ENCODE measurements at places on chromosomes 7 and 10.
A peak's percentile ranks its signal among the peaks of the same experiment; 100 is the strongest.

DNA sequence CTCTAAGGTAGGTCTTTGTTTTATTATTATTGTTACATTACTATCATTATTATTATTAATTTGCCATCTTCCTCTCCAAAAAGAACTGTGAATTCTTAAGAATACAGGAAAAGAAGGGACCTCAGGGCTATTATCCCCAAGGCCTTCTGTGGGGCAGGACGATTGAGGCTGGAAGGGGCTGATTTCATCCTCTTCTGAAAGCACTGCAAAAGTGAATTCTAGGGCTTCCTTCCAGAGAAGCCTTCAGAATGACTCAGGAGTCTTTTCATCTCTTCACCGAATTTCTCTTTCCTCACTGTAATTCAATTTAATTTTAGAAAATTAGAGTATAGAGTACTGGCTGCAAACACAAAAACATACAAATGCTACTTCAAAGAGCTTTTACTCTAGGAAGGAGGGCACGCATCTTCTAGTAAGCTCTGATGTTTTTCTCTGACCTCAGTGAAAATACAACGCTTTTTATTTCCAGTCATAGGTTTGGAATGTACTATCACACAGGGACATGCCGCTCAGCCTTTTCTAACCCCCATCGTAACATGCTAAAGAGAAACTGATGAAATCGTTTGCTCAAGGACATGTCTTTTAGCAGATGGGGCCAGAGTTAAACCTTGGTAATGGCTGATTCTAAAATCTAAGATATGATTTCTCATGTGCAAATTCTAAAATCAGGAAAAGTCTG is 280.2 kb upstream of the PITRM1 start:
- DNase-seq: no peak

DNA sequence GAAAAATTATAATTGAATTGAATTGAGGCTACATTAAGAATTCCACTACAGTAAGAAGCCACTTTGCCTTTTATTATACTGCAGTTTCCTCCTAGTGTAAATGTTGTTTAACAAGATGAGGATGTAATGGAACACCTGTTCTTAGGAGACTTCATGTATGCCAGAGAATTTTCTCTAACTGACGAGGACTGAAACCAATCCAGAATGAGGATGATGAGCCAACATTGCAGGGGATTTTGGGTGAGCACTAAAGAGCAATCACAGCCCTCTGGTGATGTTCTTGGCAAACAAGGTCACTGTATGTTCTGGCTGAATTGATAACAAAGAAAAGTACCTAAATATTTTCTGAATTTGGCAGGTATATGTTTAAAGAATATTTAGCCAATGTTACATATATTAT is 60.9 kb downstream of the RELN start:
- no peak for DNase-seq

- DNase-seq: no peak
Measured at GRCh38 chr10:119784340-119785067, 58.7 kb downstream of the INPP5F start.

DNA sequence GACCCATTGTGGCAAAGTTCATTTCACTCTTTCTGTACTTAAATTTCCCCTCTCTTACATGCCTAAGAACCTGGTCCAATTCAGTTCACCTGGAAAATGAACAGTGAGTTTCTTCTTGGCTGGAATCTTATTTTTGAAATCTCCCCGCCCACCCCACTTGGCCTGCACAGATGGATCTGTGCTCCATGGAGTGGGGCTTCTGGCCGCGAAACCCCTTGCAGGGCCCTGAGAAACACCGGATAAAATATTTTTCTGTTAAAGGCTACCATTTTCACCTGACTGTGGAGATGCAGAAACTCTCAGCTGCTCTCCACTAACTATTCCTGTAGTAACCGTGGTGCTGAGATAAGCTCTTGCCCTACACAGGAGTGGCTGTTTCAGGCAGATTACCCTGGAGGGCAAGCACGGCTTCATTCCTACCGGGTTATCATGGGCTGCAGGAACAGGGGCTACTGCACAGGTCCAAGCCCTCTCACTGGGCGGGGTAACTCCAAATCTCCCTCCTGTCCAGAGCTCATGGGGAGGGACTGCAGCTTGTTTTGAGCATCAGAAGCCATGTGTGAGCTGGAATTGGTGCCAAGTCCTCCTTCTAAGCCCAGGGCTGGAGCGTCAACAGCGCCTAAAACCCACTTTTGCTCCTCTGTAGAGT is 118.9 kb downstream of the PRPF18 start:
- DNase-seq: no peak

DNA sequence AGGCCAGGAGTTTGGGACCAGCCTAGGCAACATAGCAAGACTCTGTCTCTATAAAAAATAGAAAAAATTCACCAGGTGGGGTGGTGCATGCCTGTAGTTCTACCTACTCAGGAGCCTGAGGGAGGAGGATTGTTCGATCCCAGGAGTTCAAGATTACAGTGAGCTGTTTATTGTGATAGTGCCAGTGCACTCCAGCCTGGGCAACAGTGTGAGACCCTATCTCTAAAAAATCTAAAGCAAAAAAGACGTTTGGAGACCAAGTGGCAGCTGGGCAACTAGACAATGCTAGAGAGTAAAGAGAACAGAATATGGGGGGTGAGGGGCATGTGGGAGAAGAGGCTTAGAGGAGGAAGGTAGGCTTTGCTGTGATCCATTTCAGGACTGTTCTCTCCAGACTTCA is 1.4 kb downstream of the PDSS1 start:
- no peak for DNase-seq

DNA sequence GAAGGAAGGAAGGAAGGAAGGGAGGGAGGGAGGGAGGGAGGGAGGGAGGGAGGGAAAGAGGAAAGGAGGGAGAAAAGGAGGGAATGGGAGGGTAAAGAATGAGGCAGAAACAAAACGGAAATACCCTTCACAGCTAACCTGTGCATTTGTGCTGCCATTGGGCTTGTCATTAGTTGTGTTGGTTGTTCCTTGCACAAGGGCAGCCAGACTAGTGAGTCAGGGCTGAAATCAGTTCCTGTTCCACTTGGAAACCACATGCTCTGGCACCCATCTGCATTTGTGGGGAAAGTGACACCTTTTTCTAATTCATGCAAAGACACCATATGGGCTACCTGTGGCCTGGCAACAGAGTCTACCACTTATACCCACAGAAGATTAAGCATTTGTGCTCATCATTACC is 1004.0 kb upstream of the C7orf33 start:
- DNase-seq: peak; percentile 7

GRCh38 chr10:100693821-100694220 is 51.6 kb upstream of the PAX2 start:
- no peak for DNase-seq

GRCh38 chr7:76397409-76398183 is 11.9 kb downstream of the SSC4D start:
- no peak for DNase-seq

DNA sequence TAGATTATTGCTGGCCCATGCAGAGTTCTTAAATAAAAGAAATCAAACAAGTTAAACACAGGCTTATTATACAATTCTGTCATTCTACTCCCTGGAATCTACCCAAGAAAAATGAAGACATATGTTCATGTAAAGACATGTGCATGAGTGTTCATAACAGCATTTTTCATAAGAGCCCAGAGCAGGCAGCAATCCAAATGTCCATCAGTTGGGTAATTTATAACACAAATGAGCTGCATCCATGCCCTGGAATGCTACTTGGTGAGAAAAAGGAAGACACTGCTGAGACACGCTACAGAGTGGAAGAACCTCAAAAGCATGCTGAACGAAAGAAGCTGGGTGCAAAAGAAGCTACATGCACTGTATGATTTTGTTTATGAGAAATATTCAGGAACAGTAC is 342.6 kb downstream of the TCERG1L start:
- DNase-seq: no peak

DNA sequence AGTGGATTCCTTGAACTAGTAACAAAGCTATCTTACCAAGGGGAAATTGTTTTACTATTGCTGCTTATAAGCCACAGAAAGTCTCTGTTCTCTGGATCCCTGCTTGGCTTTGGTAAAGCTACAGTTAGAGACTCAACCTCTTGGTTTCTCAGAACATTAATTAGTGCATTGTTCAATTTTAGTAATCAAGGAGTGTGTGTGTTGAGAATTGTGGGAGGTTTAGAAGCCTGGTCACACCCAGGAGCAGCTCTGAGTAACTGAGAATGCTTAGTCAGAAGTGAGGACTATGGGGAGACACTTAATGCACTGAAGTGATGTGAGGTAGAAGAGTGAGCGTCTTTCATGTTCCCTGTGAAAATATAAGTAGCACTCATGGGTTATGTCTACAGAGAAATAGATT is 8.2 kb upstream of the ACTA2 start:
- no peak for DNase-seq

GRCh38 chr10:90317172-90317571 is 540.7 kb downstream of the HTR7 start:
- no peak for DNase-seq

DNA sequence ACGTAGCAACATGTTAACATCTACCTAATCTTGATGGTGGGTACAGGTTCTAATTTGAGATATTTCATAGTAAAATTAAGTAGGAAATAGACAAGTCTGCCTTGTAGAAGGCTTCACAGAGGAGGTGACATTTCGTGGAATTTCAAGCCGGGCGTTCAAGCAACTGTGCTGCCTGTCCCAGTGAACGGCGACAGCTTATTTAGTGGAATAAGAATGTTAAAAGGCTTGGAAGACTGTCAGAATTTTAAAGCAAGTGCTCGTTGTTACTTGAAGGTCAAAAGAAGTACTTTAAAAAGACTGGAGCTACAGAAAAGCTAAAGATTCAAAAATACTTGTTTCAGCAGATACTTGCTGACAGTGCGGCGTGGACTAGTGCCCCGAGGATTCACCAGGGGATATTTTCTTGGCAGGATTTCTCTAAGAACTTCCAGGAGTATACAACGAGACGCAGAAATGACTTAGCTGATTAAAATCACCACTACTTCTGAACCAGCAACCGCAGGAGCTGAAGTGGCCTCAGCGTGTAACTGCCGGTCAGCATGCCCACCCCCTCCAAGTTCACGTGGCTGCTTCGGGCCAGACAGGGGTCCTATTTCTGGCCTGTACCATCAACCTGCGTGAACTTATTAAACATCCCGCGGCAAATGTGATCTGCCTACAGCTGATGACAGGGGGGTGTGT is 46.5 kb downstream of the CTBP2 start:
- DNase-seq: no peak

GRCh38 chr10:133349160-133349568 is 2.0 kb downstream of the PRAP1 start:
- DNase-seq: no peak

DNA sequence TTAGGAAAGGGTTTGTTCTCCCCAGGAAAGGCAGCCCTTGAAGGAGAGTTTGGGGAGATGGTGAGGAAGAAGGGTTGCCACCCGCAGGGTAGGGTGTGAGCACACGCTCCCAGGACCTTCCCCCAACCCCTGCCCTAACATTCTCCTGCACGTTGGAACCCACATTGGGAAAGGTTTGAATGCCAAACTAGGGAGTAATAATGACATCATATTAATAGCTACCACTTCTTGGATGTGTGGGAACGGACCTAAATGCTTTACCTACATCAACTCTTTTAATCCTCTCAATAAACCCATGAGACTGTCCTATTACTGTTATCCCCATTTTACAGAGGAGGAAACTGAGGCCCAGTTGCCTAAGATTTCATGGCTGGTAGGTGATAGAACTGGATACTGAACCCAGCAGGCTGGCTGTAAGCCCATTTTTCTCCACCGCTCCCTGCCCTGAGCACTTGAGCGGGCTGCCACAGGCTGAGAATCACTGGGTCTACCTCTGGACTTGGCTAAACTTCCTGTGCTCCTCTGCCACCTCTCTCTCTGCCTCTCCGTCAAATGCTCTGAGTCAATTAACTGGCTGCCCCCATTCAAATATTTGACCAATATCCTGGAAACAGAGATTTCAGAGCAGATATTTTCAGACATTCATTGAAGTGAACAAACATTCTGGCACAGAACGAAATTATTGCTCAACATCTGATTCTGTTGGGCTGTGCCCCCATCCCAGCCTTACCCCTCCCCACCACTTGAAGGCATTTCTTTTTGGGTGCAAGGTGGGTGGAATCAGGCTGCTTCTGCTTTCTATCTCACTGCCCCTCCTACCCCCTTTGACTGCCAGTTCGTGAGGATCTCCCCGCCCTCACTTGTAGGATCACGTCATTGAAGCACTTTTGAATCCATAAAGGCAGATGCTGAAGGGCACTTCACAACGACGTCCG is 129.7 kb downstream of the C10orf105 start:
- no peak for DNase-seq

GRCh38 chr10:100553929-100554328 is 18.2 kb downstream of the HIF1AN start:
- no peak for DNase-seq

- no peak for DNase-seq
Measured at GRCh38 chr10:29169021-29169420, 119.8 kb upstream of the LYZL1 start.

DNA sequence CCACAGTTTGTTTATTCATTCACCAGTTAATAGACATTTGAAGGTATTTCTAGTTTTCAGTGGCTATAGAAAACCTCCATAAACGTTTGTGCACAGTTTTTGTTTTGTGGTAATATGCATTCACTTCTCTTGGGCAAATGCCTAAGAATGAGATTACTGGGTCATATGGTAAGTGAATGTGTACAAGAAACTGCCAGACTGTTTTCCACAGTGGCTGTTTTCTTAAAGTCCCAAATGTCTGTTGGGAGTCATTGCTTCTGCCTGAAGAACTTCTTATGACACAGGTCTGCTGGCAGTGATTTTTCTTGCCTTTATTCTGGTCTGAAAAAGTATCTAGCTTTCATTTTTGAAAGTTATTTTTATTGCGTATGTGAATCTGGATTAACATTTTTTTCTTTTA is 35.5 kb downstream of the NHLRC2 start:
- DNase-seq: no peak

DNA sequence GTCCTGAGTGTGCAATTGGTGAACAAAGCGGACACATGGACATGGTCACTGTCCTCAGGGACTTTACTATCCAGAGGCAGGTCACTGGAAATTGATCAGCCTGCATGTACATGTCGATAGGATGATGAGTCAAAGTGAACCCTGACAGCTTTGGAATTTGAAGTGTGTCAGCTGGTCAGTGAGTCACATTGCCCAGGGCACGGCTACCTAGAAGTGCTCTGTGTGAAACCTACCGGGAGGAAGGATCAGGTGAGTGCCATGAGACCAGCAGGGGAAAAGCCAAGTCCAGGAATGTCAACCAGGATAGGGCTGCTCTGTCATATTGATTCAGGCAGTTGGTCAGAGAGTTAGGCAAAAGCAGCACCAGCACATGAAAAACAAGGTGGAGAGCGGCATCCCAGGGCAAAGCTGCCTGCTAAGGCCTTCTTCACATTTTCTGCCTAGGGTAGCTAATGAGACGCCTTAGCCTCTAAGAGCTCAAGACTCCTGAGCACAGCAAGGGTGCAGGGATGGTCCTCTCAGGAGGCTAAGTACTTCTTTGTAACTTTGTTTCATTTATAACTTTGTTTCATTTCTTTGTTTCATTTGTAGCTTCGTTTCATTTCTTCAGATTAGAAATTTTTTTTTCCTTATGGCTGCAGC is 19.4 kb upstream of the PDCD4 start:
- no peak for DNase-seq

- no peak for DNase-seq
Measured at GRCh38 chr7:45147858-45148652, 9.5 kb upstream of the RAMP3 start.

- DNase-seq: no peak
Measured at GRCh38 chr10:15579605-15580004, 140.1 kb downstream of the ITGA8 start.

- DNase-seq: no peak
Measured at GRCh38 chr7:143361552-143362130, 872 bp downstream of the FAM131B start.
